ENCODE measurements at places on chromosomes 7 and 10.

DNA sequence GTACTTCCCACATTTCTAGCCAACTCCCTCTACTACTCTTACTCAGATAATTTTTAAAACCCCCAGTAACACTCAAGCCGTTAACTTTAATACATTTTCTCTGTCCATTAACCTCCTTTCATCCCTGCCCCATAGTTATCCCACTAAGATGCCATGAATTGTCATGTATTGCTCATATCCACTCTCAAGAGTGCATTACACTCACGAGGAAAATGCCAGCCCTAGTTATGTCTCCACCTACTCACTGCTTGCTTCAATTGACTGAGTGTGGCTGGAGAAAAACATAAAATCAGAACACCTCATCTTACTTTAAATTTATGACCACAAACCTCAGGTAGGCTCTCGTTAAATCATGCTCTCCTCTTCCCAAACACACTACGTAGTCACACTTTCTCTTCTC, 324.1 kb upstream of the NPSR1 start:
- no peak for DNase-seq

DNA sequence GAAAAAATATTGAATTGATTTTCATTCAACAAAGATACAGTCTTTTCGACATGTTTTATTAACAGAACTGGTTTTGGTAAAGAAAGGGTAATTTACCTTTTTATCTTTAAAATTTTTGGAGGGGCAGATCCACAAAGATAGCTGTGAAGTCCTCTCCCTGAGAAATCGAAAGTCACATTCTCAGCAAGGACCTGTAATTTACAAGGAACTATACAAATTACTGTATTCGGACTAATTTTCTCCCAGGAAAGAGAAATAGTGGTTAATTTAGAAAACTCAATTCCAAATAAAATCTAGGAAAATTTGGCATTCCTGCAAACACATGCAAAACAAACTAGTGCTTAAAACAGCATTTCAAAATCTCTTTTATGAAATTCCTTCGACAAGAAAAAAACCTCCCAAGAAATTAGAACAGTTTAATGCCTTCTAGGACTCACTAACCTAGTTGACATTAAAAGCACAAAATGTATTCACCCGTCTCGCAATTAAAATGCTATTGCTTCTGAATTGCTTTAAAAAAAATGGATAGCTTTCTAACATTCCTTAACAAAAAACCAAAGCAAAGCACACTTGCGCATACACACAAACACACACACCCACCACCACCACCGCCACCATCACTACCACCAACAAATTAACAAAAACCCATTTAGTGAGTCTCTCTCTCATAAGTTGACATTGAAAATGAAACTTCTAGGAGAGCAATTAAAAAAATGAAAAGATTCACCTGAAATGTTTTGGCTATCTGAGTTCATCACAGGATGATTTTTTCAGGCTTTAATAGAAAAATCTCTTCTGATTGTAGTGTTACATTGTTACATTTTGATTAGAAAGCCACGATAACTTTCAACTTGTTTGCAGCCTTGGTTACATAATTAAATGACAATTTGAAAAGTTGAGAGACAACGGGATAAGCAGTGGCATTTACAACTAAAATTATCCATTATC, 4.0 kb upstream of the NKX2-3 start:
- no peak for DNase-seq

- no peak for DNase-seq
Measured at GRCh38 chr10:5538446-5538845, 13.7 kb downstream of the CALML3 start.

GRCh38 chr10:15588635-15589508, 130.8 kb downstream of the ITGA8 start:
- DNase-seq, result no peak

GRCh38 chr10:53952698-53953630, 848.1 kb downstream of the PCDH15 start:
- no peak for DNase-seq

DNA sequence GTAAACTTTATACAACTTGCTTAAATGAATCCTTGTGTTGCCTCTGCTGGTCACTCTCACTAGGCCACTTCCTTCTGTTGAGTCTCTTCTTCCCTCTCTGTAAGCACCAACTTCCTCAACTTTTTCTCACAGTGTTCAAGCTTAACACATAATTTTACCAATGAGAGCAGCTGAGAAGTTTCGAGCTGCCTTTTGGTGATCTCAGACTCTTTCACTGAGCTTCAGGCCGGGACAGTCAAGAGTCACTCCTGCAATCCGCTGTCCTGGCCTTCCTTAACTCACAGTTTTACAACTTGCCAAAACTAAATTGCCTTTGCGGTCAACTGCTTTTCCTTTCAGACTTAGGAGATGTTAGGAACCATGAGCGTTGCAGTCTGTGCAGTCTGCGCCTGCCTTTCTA, 47.4 kb downstream of the PRPF18 start:
- no peak for DNase-seq

GRCh38 chr7:3910054-3910453, 609.0 kb downstream of the SDK1 start:
- DNase-seq, result no peak

GRCh38 chr7:159237022-159237653, 92.5 kb upstream of the VIPR2 start:
- no peak for DNase-seq

GRCh38 chr7:147418966-147419365, 1171.6 kb upstream of the C7orf33 start:
- DNase-seq, result no peak

DNA sequence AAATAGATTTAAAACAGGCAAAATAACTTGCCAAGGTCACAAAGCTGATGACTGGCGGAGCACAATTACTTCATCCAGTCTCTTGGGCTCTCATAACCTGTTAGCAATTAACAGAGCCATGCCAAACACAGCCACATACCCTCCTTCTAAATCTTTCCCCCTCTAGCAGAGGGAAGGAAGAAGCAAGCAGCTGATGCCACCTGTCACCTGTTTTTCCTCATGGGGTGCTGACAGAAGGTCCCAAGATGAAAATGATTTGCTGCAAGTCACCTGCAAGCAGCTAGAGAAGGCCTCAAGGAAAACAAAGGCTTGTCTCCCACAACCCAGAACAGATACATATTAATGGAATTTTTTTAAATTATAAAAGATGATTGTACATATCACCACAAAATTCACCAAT, 117.8 kb downstream of the GFRA1 start:
- DNase-seq, result no peak

DNA sequence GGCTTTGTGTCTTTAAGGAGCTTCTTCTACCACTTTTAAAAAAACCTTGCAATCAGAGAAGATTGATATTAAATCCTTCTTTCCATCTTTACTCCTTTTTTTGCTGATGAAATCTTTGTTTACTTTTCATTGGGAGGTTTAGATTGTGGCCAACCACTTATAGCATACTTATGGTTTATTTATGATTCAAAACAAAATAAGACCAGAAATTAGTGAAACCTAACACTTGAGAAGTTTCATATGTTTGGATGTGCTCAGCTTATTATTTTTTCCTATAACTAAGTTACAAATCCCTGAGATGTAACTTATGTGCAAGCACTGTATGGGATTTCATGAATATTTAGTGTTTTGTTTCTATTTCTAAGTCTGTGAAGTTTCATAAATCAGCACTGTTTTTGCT, 13.5 kb upstream of the PRPS1L1 start:
- no peak for DNase-seq

DNA sequence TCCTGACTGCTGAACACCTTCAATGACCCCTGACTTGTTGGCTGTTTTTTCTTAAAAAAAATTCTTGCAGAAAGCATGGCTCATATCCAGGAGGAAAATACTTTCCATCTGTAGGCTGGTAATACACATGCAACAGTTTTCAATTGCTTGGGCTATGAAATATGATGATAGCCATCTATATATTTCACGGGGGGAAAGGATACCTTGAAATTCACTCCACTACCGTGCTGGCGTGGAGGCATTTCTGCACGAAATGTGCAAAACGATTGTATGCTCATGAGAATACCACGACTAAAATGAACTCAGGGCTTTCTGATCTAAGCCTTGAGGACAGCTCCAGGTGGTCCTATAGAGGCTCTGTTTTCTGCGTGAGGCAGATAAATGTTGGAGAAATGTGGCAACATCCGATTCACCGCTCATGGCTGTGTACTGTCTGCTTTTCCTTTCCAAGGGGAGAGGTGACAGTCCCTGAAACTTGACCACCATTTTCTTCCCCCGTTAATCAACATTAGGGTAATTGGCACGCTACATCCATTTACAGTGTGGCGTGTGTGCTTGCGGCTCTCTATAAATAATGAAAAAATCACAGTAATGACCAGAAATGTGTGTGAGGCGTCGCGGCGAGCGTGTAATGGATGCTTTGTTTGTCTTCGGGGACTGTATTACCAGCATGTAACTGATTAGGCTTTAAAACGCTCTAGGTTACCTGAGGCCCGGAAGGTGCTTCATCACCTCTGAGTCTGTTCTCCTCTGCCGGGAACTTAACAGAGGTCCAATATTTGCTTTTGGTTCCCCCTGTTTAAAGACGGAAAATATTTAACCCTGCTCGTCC, 12.8 kb upstream of the CARD11 start:
- DNase-seq, result no peak

- DNase-seq, result no peak
Measured at GRCh38 chr7:17434191-17434590, 135.7 kb downstream of the AHR start.

DNA sequence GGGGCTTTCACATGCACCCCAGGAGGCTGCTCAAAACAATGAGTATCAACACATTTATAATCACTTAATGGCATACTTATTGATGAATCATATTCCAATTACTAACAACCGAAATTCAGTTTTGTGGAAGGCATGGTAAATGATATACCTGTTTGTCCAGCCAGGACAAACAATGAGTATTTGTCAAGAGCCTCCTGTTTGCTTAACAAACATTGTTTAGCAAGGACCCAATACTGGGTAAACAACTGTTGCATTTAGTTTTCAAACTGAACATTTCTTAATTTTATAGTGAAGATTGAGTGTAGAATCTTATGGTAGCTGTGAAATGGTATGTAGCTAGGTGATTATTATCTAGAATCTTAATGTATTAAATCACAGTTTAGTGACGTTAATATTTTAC, 473.7 kb downstream of the ATRNL1 start:
- no peak for DNase-seq

DNA sequence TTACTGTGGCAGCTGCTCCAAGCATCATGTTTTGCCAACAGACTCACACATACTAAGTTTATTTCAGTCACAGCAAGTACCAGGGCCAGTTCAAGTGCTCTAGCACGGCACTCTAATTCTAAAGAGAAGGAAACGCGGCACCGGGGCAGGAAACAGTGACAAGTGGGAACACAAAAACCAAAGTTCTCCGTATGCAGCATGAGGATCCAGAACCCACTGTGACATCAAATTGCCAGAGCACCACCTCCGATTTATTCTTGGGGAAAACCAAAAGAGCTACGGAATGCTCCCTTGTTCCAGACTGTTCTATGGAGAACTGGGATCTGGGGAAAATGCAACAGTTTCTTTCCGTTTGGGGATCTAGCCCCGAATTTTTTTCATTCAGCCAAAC, 448 bp upstream of the PTER start:
- DNase-seq, result peak; percentile 5

GRCh38 chr7:144820552-144820951, 15.3 kb downstream of the TPK1 start:
- no peak for DNase-seq

DNA sequence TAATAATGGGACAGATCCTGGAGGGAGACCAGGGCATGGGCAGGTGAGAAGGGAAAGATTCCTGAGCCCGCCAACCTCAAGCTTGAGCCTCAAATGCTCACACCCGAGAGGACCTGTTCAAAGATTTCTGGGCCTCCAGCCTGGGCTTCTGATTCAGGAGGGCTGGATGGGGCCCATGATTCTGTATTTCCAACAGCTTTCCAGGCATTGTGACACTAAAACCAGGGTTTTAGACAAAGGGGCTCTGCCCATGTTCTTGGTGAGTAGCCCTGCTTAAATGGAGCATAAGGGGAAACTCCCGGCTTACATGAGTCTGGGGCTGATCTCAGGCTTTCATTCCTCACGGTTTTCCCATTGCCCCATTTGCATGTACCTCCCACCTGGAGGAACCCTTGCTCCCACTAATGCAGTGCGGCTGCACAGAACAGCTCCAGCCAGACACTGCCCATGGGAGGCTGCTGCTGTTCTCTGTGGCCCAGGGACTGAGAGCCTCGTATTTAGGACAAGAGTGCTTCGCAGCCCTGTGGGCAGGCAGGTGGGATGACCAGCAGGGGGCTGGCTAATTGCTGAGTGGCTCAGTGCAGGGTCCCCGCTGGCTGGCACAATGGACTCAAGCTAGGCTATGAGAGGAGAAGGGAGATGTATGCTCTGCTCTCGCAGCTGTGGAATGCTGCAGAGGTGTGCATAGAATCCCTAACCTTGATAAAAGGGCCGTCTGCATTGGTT, 135.3 kb upstream of the COBL start:
- DNase-seq, result no peak

GRCh38 chr7:159166530-159166929, 21.9 kb upstream of the VIPR2 start:
- no peak for DNase-seq

GRCh38 chr7:2959103-2959680, 84.5 kb downstream of the CARD11 start:
- DNase-seq, result no peak

DNA sequence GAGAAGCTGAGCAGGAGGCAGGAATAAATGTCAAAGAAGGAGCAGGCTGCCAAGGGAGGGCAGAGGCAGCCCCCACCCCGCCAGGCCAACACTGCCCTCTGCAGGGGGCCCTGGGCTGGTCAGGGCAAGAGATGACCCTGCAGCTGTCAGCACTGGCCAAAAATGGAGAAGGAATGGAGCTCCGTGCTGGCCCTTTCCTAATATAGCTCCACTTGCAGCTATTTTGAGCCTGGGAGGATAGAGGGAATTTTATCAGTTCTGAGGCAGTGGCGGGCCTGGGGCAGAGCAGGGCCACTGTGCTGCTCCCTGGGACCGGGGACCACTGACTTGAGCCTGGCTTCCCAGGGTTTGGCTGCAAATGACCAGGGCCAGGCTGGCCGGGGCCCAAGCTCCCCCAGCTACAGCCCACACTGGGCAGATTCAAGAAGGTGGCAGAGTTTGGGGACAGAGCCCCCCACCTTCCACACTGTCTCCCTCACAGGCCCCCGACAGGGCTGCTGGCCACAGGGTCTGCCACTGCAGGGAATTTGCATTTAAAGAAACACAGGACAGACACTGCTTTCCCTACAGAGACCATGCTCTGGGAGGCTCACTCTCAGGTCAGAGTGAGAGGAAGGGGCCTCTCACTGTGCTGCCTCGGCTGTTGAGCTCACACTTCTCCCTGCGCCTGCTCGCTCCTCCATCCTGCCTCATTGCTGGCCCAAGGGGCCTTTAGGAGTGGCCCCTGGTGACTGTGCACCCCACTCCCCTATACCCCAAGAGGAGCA, 16.2 kb downstream of the LDB3 start:
- DNase-seq, result no peak

DNA sequence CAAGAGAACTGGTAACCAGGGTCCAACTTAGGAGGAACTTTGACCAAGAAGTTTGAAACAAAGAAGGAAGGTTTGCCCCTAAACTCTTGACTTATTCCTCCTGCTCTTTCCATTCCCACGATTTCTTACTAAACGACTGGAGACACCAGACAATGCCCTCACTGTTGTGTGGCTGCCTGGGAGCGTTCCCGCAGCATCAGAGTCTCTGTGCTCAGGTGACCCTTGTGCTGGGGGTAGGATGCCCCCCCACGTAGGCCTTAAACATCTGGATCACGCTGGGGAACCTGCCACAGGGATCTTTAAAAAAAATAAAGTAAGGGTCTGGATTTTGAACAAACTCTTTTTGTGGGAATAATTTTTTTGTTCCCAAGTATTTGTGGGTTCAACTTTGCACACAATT, 30.1 kb upstream of the CTBP2 start:
- DNase-seq, result no peak
